SHP77 (cell line): ENCODE measurements at places on chromosomes 4 and X.

DNA sequence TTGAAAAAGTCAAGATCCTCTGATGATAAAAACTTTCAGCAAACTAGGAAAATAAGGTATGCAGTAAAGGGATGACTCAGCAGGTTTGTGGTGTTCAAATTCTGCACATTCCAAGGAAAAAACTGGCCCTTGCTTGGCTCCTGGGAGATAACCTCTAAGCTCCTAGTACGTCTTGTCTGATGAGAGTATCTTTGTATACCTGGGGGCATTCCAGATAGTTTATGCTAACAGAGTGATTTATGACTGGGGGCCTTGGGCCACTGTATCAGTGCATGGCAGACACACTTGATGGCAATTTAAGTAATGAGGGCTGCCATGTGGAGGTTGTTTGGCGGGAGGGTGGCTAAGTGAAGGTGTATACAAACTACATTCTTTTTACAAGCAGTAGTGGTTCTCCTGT, 56.9 kb downstream of the NSG1 start:
- DNase-seq = no peak

GRCh38 chr4:23828020-23828715, 61.7 kb downstream of the PPARGC1A start:
- DNase-seq = no peak

GRCh38 chr4:137156807-137157206, 375.5 kb downstream of the PCDH18 start:
- no peak for DNase-seq

DNA sequence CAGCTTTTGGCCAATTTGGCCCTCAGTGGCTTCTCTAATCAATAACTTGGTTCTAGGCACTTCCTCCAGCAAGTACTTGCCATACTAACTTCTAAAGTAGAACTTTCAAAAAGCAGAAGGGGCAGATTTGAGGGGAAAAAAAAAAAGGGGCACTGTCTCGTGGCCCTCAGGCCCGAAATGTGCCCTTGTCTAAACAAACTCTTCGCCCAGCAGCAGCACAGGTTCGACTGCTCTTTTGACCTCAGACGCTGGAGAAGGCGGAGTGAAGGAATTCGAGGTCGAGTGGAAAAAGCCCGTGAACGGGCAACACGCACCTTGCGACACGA, 775 bp downstream of the GRPEL1 start:
- DNase-seq = no peak
